ENCODE measurements at places on chromosomes 7 and 10.

DNA sequence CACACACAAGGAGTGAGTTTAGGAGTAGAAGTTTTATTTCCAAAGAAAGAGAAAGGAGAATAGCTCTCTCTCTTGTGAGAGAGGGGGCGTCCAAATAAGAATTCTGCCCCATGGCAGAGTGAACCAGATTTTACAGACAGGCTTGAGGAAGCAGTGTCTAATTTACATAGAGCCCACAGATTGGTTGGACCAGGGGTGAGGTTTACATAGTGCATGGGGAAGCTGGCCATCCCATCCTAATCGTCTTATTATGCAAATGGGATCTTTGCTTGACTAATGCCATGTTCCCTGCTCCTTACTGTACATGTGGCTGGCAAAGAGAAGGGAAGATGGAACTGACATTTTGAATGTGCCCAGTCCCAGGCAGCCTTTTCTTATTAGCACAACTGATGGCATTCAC, 60.0 kb upstream of the ACSM6 start:
- no peaks in the 10 kb centered on the region for H3K4me1 ChIP-seq
- no peak for DNase-seq
- no peak overlapping the region for H3K27ac ChIP-seq
- no peak overlapping the region for H3K4me3 ChIP-seq

GRCh38 chr10:26821699-26822570, 38.8 kb downstream of the ABI1 start:
- DNase-seq = no peak
- H3K4me3 ChIP-seq = no peak overlapping the region
- H3K27me3 ChIP-seq = no peaks in the 10 kb centered on the region
- H3K4me1 ChIP-seq = no peaks in the 10 kb centered on the region
- no peaks in the 10 kb centered on the region for H3K36me3 ChIP-seq

GRCh38 chr10:5449823-5450222, 37.5 kb downstream of the NET1 start:
- H3K4me1 ChIP-seq = peaks cover 29% of the 10 kb centered on the region
- peaks cover 20% of the 10 kb centered on the region for H3K36me3 ChIP-seq
- no peak overlapping the region for H3K4me3 ChIP-seq
- H3K27ac ChIP-seq = no peak overlapping the region
- H3K27me3 ChIP-seq = no peaks in the 10 kb centered on the region
- no peak for DNase-seq

DNA sequence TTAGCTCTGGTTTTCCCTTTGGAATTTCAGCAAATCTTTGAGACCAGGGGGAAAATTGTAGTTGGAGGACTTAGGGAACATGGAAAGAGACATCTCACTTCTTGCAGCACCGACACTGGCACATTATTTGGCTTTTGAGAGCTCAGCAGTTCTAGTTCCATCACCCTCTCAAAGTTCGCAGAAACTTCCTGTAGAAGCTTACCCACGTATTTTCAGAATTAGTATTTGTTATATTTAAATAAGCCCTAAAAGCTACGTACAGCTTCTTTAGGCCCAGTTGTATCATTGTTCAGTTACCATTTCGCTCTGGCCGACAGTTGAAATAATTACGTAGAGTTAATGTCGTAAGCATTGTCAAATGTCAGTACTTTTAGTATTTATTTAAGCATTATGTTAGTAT, 13.4 kb downstream of the CEP55 start:
- no peak for DNase-seq
- no peak overlapping the region for H3K4me3 ChIP-seq
- no peaks in the 10 kb centered on the region for H3K27me3 ChIP-seq
- no peak overlapping the region for H3K27ac ChIP-seq

DNA sequence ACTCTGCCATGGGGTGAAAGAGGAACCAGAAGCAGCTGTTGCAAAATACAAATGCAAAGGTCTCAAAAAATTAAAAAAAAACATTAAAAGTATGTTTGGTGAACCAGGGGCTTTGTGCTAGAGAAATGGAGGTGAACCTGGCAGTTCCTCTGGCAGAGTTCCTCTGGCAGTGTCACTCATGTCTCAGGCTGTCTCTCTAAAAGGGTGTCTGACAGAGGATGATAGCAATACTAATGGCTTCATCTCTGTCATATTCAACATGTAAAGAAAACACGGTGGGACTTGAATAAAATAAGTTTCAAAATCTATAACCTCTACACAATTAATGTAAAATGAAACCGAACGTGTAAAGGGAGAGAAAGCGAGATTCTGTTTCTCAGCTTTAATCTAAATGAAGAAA, 375.7 kb upstream of the VWC2 start:
- H3K4me1 ChIP-seq = no peaks in the 10 kb centered on the region
- no peak overlapping the region for H3K27ac ChIP-seq
- H3K36me3 ChIP-seq = no peaks in the 10 kb centered on the region
- DNase-seq = no peak
- H3K27me3 ChIP-seq = no peaks in the 10 kb centered on the region

DNA sequence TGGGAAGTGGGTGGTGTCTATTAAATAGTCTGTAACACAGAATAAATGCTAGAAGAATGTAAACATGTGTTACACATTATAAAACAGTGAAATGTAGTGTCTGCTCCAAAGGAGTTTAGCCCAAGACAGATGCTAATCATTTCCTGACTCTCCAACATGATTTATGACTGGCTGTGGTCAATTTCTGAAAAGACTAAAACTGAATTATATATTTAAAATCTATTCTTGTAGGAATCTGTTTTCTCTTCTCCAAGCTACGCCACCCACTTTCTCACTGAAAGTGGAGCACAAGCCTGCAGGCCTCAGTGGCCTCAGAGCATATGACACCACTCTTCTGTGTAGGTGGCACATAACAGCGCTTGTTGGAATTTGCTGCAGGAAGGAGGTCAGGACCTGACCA, 44.4 kb downstream of the CTTNBP2 start:
- H3K36me3 ChIP-seq = no peaks in the 10 kb centered on the region
- no peak overlapping the region for H3K27ac ChIP-seq
- DNase-seq = no peak
- H3K4me1 ChIP-seq = peaks cover 8% of the 10 kb centered on the region
- no peaks in the 10 kb centered on the region for H3K27me3 ChIP-seq

GRCh38 chr7:76294344-76295024, 8.0 kb upstream of the HSPB1 start:
- peaks cover 74% of the 10 kb centered on the region for H3K4me1 ChIP-seq
- H3K4me3 ChIP-seq = peak overlapping the region; percentile 55
- peak; percentile 83 for DNase-seq
- no peaks in the 10 kb centered on the region for H3K36me3 ChIP-seq

DNA sequence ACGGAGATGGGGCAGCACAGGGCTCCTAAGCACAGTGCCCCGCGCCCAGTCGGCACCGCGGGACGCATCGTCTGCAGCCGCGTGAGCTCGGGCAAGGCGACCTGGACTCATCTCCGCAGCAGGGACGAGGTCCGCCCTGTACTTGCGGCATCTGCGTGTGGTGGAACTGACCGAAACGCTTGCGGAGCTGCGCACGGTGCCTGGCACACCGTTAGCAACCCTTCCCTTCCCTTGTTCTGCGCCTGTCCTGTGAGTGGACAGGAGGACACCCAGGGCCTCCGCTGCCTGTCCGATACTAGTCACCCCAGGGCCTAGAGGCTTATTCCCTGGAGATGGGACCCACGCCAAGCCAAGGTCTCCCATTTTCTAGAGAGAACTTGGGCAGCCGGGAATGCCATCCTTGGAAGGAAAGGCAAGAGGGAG, 98.5 kb downstream of the WDR11 start:
- H3K36me3 ChIP-seq = no peaks in the 10 kb centered on the region
- H3K27ac ChIP-seq = no peak overlapping the region
- no peaks in the 10 kb centered on the region for H3K27me3 ChIP-seq
- H3K4me3 ChIP-seq = no peak overlapping the region

GRCh38 chr10:122097935-122098334, 109.0 kb downstream of the TACC2 start:
- no peaks in the 10 kb centered on the region for H3K36me3 ChIP-seq
- H3K27ac ChIP-seq = no peak overlapping the region
- no peak for DNase-seq
- H3K4me3 ChIP-seq = no peak overlapping the region
- H3K27me3 ChIP-seq = peaks cover 35% of the 10 kb centered on the region

GRCh38 chr10:234708-235406, 99.6 kb downstream of the ZMYND11 start:
- no peaks in the 10 kb centered on the region for H3K4me1 ChIP-seq
- no peak overlapping the region for H3K4me3 ChIP-seq
- H3K27me3 ChIP-seq = no peaks in the 10 kb centered on the region
- DNase-seq = no peak
- no peak overlapping the region for H3K27ac ChIP-seq

DNA sequence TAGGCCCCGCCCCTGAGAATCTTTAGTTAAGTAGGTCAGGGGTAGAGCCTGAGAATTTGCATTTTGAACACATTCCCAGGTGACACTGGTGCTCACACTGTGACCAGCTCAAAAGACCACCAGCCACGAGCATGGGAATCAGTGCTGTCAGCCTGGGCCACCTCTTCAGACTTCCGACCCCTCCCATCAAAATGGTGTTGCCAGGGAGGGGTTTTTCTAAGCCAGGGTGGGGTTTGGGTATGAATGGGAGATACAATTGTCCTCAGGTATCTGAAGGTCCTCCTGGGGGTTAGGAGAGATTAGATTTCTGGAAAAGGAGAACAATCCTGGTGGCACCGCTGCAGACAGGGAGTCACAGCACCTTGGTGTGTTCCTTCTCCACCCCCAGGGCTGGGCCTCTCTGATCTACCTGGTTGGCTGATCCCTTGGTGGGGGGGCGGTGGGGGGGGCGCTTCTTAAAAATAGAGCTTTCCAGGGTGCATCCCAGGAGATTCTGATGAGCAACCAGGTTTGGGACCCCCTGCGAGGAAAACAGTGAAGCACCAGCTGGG, 111.5 kb upstream of the ANLN start:
- no peak overlapping the region for H3K27ac ChIP-seq
- no peaks in the 10 kb centered on the region for H3K36me3 ChIP-seq
- no peaks in the 10 kb centered on the region for H3K27me3 ChIP-seq

- H3K36me3 ChIP-seq = no peaks in the 10 kb centered on the region
- peaks cover 9% of the 10 kb centered on the region for H3K4me1 ChIP-seq
- H3K4me3 ChIP-seq = no peak overlapping the region
- H3K27me3 ChIP-seq = no peaks in the 10 kb centered on the region
Observed at GRCh38 chr7:21923658-21924057, 22.0 kb downstream of the CDCA7L start.

DNA sequence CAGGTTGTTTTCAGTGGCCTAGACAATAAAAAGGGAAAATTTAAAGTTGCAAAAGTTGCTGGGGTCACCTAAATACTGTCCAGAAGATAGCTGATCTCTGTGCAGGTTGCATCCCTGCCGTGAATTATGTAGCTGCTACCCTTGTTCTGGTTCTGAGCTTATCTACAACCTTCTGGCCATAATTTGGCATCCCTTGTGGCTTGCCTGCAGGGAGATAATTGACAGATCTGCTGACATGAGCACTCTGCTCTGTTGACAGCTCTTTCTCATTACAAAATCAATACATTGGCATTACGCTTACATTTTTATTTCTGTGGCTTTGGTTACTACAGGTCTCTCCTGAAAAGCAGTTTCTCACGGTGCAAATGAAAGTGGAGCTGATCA, 29.3 kb upstream of the HECTD2 start:
- H3K27me3 ChIP-seq = peaks cover 3% of the 10 kb centered on the region
- no peak overlapping the region for H3K27ac ChIP-seq
- DNase-seq = no peak
- no peaks in the 10 kb centered on the region for H3K36me3 ChIP-seq
- H3K4me3 ChIP-seq = no peak overlapping the region

DNA sequence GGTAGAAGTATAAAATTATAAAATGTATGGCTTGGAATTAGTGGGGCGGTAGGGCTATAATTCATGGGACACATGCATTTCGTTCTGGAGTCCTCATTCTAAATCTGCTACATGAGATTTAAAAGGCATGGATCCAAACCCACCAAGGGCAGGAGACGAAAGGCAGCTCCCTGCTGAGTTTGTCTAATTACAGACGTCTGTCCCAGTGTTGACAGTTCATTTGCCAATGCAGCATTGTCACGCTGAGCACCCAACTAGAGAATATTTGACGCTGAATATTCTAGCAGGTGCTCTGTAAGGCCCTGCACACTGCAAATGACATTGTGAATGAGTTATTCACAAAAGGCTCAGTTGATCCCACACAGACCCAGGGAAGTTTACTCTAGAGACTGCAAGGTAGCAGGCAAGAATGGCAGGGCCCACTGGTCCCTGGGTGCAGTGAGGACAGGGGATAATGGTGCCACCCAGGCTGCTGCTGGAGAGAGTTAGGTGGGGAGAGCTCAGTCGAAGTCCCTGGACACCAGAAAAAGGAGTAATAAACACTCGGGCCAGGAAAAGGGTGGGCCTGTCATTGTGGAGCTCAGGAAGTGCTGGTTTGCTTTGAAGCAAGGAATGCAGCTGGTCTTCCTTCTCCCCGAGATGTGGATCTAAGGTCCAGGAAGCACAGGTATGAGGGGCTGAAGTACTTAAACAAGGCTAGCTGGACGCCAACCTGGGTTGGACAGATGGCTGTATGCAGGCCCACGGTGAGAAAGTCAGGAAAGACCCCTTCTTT, 75.0 kb upstream of the JCAD start:
- H3K27me3 ChIP-seq = no peaks in the 10 kb centered on the region
- no peaks in the 10 kb centered on the region for H3K36me3 ChIP-seq
- no peak overlapping the region for H3K4me3 ChIP-seq
- no peak for DNase-seq
- no peak overlapping the region for H3K27ac ChIP-seq
- no peaks in the 10 kb centered on the region for H3K4me1 ChIP-seq

- H3K27ac ChIP-seq = no peak overlapping the region
- no peak overlapping the region for H3K4me3 ChIP-seq
- H3K27me3 ChIP-seq = no peaks in the 10 kb centered on the region
- H3K36me3 ChIP-seq = 0 out of 2 replicates have a peak, but pooled peaks cover 4% of the 10 kb centered on the region
Observed at GRCh38 chr10:21649454-21649872, 115.4 kb downstream of the MLLT10 start.

GRCh38 chr7:157014635-157015555, 4.4 kb upstream of the MNX1 start:
- H3K27ac ChIP-seq = no peak overlapping the region
- no peaks in the 10 kb centered on the region for H3K27me3 ChIP-seq
- H3K4me3 ChIP-seq = no peak overlapping the region
- peaks cover 15% of the 10 kb centered on the region for H3K4me1 ChIP-seq
- H3K36me3 ChIP-seq = no peaks in the 10 kb centered on the region
- no peak for DNase-seq

GRCh38 chr7:85851571-85852193, 664.8 kb upstream of the SEMA3D start:
- no peaks in the 10 kb centered on the region for H3K36me3 ChIP-seq
- peak; percentile 34 for DNase-seq
- no peak overlapping the region for H3K4me3 ChIP-seq

DNA sequence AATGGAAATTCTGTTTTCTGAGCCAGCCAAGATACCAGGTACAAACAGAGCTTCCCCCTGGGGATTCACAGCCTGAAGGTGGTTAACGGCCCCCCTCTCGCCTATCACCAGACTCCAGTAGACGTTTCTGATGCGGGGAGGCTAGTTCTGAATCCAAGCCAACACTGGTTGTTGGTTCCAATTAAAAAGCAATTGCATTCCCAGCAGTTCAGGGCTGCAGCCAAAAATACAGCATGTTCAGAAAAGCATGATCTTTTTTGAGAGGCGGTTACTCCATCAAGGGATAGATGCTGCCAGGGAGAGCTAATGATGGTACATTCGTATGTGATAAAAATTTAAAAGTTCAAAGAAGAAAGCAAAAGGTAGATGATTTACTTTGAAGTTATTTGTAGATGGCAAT, 481.0 kb downstream of the GALNT17 start:
- no peaks in the 10 kb centered on the region for H3K4me1 ChIP-seq
- DNase-seq = no peak
- H3K36me3 ChIP-seq = no peaks in the 10 kb centered on the region
- no peak overlapping the region for H3K4me3 ChIP-seq
- H3K27ac ChIP-seq = no peak overlapping the region

GRCh38 chr10:77784856-77785255, 141.7 kb downstream of the DLG5 start:
- DNase-seq = no peak
- H3K36me3 ChIP-seq = no peaks in the 10 kb centered on the region
- no peaks in the 10 kb centered on the region for H3K27me3 ChIP-seq
- no peak overlapping the region for H3K27ac ChIP-seq
- no peak overlapping the region for H3K4me3 ChIP-seq
- no peaks in the 10 kb centered on the region for H3K4me1 ChIP-seq

All from HCT116 (cell line).